HAP-1 (cell line): ENCODE measurements at places on chromosomes 7 and 10.

DNA sequence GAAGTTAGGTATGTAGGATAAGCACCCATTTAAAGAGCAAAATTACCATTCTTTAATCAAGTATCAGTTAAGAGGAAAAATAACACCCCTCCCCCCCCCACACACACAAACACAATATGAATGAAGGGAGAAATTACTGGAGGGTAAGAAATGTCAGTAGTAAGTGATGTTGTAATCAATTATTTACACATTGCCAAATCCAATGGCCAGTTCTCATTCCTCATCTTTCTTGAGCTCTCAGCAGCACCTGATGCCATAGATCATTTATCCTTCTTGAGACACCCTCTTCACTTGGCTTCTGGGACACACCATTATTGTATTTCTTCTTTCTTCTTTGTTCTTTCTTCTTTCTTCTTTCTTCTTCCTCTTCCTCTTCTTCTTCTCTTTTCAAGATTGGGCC is 33.7 kb upstream of the FAM3C start:
- DNase-seq, result no peak

DNA sequence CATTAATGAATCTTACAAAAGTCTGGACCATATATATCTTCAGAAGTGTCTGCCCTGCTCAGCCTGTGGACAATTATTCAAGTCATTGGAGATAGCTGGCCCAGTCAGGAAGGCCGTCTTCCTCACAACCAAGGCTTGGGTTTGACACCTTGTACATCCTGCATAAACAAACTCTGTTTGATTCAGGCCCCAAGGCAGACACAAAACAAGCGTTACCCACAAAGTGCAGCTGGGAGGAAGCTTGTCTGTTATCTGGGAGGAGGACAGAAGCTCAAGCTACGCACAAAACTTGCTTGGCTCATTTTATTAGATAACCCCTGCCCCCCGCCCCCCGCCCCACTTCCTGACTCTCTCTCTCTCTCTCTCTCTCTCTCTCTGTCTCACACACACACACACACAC is 166.9 kb upstream of the WDR11 start:
- DNase-seq, result no peak

DNA sequence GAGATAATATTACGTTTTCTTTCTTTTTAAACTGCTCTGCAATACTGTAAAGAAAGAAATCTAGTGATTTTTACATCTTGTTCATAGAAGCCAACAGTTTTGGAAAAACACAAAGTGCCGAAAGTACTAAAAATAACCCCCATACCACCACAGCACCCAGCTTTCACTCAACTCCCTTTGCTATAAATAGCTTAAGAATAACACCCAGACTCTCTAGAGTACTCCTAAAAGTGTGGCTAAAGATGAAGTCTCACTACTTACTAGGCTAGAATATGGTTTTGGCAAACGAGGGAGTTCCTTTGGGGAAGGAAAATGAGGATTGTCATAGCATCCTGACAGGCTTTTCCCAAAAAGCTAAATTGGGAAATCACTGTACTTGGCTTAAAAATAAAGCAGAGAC is 151.8 kb upstream of the ANK3 start:
- DNase-seq, result no peak

DNA sequence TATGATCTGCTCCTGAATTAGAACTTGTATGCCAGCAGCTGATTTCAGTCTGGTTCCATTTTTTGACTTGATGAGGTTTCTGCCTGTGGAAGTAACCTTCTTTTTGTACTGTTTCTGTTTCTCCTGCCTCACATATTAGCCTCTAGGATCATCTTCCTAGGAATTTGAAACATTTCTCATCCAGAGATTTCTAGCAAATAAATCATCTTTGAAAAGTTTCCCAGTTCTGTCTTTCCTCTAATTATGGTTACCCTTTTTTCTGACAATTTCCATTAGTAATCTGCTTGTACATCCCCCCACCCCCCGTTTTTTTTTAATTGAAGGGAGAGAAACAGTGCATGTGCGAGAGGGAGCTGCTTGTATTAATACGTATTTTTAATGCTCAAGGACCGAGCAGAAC is 92.2 kb downstream of the NRF1 start:
- DNase-seq, result no peak

DNA sequence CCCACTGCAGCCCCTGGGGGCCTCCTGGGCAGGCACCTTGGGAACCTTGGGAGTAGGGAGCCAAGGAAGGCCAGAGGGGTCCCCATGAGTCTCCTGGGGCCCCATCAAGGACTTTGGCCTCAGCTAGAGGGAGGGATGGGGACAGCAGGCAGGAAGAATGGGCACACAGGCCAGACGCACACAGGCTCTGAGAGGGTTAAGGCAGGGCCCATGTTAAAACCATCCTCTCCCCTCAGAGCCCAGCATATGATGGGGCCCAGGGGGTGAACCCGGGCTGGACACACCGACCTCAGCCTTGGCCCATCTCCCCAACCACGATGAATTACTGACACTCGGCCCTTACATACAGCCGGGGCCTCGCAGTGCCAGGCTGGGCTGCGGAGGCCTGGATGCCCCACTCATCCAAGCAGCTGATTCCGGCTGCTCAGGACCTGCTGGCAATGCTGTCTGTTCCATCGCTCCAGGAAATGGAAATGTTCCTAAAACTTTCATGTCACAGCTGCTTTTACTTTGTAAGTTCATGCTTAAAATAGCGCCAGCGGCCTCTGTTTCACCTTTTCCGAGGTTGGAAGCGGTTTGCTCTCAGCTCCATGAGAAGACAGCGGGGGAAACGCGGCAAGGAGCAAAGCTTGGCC is 17.3 kb upstream of the INPP5A start:
- DNase-seq, result peak; percentile 3

DNA sequence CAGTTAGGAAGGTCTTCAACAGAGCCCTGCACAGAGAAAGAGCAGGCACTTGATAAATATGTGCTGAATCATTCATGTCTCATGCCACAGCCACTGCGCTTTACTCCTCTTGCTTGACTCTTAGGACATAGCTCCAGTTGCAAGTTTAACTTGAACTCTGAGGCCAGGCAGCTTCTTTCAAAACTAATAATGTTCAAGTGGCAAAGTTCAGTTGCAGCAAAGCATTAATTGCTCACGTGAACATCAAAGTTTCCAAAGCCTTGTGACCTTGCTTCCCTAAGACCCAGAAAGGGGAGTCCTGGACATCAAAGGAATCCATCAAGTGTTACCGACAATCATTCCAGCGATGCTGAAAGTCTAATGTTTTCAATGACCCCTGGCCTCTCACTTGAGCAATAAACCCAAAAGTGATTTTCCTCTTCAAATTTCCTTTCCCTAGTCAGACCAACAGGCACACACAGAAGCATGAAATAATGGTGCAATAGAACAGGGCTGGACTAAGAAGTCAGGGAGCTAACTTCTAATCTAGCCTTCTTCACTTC is 21.8 kb upstream of the TECTB start:
- DNase-seq, result no peak

DNA sequence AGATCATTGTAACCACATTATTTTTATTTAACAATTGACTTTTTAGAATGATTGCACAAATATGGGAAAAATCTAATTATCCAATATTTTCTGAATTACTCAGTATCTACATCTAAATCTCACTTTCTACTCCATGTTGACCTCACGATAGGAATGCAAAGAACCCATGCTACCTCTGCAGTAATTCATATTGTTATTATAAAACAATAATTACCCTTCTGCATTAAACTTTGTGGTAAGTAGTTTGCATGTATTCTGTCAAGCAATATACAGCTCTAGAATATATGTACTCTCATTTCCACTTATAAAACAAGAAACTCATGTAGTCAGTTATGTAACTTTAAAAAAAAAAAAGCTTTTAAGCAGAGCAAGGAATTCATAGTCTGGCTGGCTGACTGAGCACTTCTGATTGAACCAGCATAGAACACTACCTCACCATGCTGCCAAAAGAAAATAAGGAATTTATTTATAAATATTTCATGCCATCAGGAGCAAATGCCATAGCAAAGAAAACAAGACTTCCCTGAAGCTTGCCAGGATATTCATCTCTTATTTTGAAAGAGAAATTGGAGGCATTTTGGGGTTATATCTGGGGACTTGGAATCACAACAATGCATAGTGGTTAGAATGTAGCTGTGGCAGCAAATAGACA is 895.7 kb downstream of the XPNPEP1 start:
- no peak for DNase-seq

GRCh38 chr7:22944022-22944421 is 69.9 kb downstream of the HYCC1 start:
- DNase-seq, result no peak

- peak; percentile 86 for DNase-seq
Observed at GRCh38 chr7:111958896-111959295, 247.3 kb downstream of the DOCK4 start.

- no peak for DNase-seq
Observed at GRCh38 chr7:157096286-157097055, 42.3 kb upstream of the UBE3C start.

DNA sequence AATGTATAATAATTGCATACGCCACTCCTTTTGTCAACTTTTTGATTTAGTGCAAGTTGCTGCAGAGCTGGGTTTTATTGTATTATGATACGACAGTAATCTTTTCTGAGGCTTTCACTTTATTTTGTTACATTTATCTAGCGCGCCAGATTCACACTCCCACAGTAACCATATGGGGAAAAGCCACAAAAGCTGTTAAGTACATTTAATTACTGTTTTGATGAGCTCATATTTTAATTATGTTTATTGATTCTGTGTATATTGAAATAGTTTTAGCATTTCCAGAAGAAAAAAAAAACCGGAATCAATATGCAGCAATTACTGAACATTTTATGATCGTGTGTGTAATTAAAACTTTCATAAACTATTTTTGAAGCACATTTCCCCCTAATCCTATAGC is 118.5 kb downstream of the RAB11FIP2 start:
- no peak for DNase-seq

GRCh38 chr10:107740962-107741690 is 576.6 kb upstream of the SORCS1 start:
- DNase-seq, result no peak

DNA sequence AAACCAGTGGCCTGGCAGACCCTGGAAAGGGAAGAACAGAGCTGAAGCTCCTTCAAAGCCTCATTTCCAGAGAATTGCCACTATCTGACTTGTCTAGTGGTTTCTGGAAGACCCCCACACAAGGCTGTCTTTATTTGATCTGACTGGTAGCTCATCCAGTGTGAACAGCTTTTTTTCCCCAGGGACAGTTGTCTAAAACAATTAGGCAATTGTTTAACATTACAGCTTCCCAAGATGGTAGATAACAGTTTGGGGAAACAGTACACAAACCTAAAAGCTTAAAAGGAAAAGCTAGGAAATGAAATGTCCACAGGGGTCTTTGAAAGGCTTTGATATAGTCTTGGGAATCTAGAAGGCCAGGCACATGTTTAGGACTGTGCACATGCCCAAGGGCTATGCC is 203.4 kb upstream of the CTBP2 start:
- DNase-seq, result no peak

DNA sequence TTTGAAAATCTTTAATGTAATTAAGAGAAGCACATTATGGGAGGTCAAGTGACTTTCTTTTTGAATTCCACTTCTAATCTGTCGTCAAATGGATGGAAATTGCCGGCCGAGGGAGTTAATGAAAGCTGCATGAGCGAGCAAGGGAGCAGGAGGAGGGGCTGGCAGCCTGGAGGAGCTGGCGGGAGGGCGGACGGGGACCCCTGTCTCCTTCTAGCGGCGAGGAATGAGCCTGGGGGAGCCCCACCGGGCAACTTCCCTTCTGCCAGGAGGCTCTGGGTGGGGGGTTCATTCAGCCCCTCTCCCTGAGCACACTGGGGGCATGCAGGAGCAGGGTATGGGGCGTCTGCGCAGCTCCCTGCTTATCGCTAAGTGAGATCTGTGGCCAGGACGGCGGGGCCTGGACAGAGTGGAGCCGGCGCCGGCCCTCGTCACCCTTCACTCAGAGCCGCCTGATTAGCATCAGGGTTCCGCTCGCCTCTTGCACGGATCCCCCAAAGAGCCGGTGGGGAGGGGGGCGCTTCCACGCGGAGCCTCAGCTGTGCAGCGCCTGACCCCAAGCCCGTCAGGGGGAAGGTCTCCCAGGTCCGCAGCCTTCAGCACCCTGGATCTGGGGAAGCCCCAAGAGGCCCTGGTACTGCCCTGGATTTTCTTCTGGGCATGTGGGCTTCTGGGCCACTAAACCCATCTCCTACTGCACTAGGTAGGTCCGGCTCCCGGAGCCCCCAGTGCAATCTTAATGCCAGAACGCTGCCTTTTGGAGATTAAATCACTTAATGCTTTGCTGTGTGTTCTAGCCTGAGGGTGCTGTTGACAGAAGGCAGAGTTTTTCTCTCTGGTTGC is 680.8 kb downstream of the LRMDA start:
- DNase-seq, result no peak

DNA sequence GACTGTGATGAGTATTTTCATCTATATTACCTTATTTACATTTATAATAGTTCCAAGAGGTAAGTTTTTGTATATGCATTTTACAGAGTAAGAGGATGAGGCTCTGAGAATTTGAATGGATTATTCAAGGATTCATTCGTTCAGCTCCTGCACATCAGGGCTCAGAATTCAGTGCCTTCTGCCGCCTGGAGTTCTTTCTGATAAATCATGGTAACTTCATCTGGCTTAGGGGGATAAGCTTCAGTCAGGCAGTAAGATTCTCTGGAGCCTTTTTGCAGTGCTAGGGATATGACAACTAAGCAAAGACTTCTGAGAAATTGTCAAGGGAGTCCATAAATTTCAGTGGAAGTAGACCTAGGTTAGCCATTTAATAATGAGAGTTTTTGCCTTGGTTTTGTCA is 668.6 kb downstream of the NRG3 start:
- no peak for DNase-seq

GRCh38 chr7:71408271-71408670 is 276.3 kb downstream of the GALNT17 start:
- DNase-seq, result no peak

DNA sequence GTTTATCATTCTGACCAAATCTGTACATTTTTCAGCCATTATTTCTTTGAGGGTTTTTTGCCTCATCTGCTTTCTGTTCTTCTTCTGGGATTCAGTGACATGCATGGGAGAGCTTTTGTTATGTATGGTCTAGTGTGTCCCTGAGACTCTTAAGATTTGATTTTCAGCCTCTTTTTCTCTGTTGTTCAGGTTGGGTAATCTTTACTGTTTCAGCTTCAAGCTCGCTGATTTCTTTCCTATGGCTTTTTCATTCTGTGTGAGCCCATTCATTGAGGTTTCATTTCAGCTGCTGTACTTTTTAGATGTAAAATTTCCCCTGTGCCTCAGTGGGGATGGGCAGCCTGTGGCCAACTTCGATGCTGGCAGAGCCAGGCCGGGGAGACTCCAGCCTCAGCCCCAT is 38.1 kb downstream of the FOXK1 start:
- DNase-seq, result no peak

- DNase-seq, result no peak
Observed at GRCh38 chr10:13816195-13816925, 229.6 kb downstream of the PRPF18 start.

- no peak for DNase-seq
Observed at GRCh38 chr7:31815796-31816195, 128.8 kb downstream of the PPP1R17 start.
